ENCODE measurements at places on chromosomes 3 and 15.
A peak's percentile ranks its signal among the peaks of the same experiment; 100 is the strongest.

DNA sequence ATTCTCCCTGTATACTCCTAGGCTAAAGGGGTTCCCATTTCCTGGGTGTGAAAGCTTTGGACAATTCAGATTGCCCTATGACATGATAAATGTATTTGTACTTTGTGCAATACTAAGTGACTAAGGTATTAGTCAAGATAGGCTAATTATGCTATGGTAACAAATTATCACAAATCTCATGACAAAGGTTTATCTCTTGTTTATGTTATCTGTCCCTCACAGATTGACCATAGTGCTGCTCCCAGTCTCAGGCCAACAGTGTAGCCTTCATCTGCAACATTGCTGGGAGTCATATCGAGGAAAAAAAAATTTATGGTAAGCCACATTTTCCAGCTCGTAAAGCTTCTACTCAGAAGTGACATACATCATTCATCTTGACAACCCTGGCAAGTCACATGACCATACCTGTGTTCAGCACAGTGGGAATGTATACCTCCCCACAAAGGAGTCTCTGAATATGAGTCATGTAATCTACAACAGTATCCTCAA is 346.2 kb downstream of the IGSF11 start:
- no peak for DNase-seq

GRCh38 chr3:76039431-76039830 is 254.1 kb upstream of the ZNF717 start:
- no peak for DNase-seq

DNA sequence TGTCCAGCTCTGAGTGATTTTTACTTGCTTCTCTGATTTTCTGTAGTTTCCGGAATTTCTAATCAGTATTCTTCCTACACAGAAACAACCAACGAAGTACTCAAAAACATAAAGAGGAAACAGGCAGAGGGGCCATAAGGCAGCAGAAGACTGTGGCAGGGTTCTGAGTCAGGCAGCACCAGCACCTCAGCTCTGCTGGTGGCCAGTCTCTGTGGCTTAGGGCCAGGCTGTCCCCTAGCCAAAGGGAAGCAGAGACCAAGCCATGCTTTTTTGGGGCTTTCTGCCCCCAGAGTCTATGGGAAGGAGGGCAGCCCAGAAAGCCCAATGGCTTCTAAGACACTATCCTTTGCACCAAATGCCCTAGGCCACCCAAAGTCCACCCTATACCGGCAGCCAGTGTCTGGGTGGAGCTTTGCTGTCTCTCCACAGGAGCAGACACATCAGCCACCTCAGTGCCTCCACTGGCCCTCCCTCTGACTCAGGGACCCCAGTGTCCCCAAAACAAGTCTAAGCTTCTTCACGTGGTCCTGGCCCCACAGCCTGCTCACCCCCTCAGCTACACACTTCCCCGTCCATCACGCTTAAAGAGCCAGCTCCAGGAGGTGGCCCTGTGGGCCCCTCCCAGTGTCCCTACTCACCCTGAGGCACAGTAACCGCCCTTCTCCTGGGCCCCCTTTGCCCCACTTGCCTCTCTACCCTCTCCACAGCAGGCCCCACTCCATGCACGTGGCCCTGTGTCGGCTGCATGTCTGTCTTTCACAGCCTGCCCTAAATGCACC is 46.2 kb downstream of the CCDC12 start:
- no peak for DNase-seq

DNA sequence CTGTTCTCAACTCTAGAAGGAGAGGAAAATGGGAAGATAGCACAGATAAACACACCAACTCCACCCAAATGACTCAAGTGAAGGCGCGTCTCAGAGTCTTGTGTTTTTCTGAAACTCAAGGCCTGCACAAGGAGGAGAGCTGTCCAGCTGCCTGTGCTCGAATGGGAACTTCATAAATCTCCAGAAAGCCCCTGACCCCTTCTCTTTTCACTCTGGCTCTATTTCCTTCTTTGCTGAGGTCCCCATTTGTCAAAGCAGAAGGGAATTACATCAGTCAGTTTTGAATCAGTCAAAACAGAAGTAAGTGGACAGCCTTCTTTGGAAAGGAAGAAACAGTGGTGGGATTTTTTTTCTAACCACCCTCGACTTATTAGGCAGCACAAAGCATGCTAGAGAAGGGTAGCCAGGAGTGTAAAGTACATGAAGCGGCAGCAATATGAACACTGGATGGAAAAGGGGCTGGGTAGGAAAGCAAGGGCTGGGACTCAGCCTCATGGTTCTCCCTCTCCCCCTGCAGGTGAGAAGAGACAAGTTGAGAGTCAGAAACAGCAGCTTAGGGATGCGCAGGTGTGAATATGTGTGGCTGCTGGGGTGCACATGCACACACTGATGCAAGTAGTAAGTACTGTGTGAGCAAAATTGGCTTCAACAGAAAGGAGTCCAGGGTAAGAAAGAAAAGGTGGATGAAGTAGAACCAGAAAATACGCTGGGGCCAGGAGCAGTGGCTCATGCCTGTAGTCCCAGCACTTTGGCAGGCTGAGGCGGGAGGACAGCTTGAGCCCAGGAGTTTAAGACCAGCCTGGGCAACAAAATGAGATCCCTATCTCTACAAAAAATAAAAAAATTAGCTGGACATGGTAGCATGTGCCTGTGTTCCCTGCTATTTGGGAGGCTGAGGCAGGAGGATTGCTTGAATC is 36.6 kb upstream of the MAGEF1 start:
- no peak for DNase-seq

- no peak for DNase-seq
Measured at GRCh38 chr3:71547249-71548198, 36.0 kb downstream of the FOXP1 start.

GRCh38 chr3:20123131-20123652 is 62.8 kb downstream of the SGO1 start:
- no peak for DNase-seq

DNA sequence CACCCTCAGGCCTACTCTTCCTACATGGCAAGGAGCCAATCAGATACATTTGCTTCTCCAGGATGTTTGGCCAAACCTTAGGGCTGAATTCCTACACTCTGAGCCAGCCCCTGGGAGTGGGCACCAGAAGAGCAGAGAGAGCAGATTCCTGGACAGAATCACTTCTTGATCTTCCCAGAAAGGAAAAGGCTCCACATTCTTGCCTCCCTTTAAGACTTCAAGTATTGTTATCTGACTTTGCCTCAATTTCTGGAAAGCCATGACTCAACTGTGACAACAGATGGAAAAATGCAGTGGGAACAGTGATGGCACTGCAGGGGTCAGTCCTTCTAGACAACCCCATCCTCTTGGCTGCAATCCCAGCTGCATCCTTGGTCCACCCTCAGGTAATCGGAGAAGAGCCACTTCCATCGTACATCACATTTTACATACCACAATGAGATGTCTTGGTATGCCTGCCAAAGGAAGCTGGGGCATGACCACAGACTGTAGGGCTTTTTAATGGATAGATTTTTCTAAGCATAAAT is 21.0 kb downstream of the SLCO2A1 start:
- peak; percentile 49 for DNase-seq
